ENCODE measurements at places on chromosomes 12 and 14.

- no peak for DNase-seq
Observed at GRCh38 chr12:70615174-70615866, 21.9 kb downstream of the PTPRB start.

DNA sequence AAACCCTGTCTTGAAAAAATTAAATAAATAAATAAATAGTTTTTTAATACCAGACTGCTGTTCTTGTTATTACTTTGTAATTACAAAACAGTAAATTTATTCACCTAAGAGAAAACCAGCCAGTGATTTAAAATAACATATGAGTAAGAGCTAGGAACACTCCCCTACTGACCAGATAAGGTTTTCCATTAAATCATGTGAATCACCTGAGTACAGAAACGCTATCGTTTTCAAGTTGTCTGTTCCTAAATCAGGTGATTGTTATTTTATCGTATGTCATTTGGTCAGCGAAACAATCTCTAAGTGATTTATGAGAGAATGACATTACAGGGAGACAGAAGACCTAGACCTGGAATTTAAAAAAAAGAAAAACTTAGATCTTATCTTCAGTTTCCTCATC is 47.3 kb downstream of the RPS29 start:
- DNase-seq, result no peak

DNA sequence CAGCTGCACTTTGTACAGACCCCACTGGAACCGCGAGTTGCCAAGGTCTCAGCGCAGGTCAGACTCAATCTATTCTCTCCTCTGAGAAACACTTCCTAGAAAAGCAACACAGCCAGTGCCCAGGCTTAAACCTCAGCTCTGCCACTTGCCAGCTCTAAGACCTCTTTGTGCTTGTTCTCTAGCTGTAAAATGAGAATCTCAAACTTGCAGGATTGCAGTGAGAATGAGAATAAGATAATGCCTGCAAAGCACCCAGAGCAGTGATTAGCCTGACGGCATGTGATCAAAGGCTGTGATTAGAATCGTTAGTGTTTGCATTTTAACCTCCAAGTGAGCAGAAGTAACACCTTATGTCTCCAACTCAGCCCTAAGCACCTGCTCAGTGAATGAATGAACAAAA is 21.3 kb downstream of the ANO2 start:
- DNase-seq, result no peak

- no peak for DNase-seq
Observed at GRCh38 chr12:20508962-20509361, 140.6 kb downstream of the PDE3A start.

DNA sequence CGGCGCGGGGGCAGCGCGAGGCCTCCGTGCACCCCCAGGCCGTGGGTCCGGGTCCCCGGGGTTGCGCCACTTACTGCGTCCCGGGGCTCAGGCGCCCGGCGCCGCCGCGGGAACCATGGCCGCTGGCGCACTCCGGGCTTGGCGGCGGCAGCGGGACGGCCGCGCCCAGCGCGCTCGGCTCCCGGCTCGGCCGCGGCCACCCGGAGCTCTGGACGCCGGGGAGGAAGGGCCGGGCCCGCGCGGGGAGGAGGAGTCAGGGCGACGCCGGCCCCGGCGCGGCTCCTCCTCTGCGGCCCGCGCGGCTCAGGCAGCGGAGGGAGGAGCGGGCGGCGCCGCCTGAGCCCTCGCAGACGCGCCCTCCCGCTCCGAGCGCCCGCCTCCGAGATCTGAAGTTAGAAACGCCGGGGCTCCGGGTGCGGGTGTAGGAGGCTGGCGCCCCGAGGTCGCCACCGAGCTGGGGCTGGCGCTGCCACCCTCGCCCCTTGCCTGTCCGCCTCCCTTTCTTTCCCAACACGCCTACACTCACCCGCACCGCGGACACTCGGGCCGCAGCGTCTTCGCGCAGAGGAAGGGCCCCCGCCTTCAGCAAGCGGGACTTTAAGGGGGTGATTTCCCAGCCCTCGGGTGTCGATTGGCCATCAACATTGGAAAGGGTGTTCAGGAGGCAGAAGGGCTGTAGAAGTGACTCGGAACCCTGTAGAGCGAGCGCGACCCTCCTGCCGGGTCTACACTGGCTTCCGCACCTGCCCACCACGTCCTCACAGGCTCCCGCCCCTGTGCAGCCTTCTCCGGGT is at the start of gene NIN:
NIN (minus strand) TSS at position 231 of the 794 bp plus-strand sequence. CDS start 9,106 bp downstream, outside the sequence.
- peak; percentile 76 for DNase-seq

DNA sequence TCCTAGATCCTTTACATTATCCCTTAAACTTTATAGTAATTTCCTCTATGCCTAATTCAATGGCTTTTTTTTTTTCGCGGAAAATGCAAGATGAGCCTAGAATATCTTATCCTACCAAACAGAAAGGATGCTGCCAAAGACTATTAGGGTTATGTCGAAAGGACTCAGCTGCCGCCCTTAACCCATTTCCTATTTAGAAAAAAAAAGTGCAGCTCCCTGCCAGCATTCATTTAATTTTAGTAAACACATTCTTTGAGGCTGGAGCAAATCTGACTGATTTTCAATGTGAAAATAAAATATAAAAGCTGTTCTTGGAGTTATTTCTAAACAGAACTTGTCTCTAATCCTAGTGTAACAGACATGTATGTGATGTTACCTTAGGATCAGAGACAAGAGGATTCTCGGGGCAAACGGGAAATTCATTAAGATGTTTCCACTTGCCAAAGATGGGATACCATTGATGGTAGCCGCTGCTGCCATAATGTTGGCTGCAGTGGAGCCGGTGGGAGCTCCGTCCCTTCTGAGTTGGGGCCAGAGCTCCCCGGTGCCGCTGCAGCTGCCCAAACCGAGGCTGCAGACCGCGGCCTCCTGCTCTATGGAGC is 8.2 kb upstream of the A2M start:
- DNase-seq, result no peak

- no peak for DNase-seq
Observed at GRCh38 chr12:6948873-6949594, 2.1 kb upstream of the PTPN6 start.

GRCh38 chr12:42564556-42564955 is 25.0 kb downstream of the PRICKLE1 start:
- DNase-seq, result no peak

DNA sequence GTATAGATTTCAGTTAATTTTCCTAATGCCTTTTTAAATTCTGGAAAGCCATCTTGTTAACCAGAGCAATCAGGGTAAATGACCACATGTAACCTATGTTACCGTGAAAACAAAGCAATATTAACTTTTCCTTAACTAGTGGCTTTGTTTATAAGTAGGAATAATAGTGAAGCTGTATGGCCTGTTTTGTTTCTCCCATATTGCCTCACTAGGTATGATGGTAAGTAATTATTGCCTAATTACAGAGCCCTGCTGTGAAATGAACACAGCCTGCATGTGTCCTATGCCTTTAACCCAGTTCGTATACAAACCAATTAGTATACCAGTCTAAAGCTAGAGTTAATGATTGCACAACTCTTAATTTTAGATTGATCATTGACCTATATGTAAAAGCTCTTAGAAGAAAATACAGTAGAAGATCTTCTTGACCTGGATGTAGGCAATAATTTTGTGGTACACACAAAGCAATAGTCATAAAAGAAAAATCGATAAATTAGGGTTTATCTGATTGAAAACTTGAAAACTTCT is 249.9 kb downstream of the CCDC91 start:
- no peak for DNase-seq

- DNase-seq, result no peak
Observed at GRCh38 chr12:76240281-76240680, 107.9 kb downstream of the BBS10 start.

GRCh38 chr14:57487771-57488170 is 5.9 kb downstream of the CCDC198 start:
- DNase-seq, result no peak

DNA sequence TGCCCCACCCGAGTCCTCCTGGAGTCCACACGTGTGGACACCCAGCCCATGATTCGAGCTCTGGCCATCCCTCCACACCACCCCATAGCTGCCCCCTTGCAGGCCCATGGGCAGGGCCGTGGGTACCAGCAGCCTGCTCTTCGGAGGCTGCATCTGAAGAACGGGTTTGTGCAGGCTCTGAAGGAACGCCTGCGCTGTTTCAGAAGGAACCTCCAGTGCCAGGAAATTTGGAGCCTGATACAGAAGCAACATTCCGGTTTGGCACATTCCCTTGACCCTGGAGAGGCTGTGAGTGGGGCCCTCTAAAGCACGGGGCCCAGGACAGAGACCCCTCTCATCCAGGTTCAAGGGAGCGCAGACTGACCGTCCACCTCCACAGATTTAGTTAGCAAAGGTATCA is 57.0 kb downstream of the ZNF664 start:
- no peak for DNase-seq

DNA sequence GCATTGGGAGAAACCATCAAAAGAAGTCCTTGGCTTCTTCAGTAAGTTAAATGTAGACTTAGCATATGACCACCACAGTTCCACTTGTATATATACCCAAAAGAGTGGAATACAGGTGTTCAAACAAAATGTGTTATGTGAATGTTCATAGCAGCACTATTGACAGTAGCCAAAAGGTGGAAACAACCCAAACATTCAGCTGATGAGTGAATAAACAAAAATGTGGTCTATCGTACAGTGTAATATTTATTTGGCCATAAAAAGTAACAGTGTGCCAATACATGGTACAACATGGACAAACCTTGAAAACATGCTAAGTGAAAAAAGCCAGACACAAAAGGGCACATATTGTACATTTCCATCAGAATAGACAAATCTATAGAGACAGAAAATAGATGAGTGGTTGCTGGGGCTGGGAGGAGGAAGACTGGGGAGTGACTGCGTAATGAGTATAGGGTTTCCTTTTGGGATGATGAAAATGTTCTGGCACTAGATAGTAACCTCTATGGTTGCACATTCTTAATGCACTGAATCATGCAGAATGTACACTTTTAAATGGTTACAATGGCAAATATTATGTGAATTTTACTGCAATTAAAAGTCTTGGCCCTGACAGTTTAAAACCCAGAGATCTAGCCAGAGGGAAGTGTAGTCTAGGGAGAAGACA is 5.5 kb downstream of the ERP29 start:
- DNase-seq, result no peak

DNA sequence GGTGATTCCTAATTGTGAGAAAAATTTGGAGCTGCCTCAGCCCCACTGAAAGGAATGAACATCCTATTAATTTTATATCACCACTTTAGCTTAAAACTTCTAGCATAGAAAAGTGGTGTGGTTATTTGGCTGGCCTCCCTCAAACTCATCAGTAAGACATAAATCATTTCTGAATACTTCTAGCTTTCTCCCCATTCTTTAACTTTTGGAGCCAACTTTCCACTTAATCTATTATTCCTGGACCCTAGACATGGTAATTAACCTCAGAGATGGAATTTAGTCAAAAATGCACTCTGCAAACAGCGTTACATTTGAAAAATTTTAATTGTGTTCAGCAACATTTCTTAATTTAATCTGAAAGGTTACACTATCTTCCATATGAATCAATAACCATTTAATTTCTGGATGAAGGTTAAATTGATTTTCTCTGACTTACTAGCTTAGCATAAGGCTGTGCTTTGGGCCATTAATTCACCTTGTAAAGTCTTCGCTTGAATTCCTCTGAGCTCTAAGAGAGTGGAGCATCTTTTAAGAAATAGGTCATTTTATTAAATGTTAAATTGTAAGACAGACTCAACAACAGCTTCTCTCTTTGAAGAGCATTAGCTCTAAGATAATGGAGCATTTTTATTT is 753.6 kb upstream of the STXBP6 start:
- DNase-seq, result no peak

GRCh38 chr14:50978888-50979287 is 34.6 kb upstream of the PYGL start:
- DNase-seq, result no peak

- no peak for DNase-seq
Observed at GRCh38 chr12:79283364-79283763, 407.4 kb downstream of the PAWR start.

DNA sequence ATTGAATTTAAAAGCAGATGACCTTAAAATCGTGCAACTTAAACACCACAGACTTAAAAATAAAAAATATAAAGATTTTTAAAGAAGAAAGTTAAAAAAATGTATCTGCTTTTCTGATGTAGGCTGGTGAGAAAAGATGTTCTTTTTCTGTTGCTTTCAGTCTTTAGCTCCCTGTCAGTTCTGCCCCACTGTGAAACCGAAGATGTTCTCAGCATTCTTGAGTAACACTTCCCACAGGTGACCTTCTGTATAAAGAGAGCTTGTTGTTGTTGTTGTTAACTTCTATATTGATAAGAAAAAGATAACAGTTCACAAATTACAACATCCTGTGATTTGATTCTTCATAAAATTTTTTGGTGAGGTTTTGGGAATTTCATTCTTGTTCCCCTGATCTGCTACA is 377.9 kb upstream of the RGS6 start:
- DNase-seq, result no peak

DNA sequence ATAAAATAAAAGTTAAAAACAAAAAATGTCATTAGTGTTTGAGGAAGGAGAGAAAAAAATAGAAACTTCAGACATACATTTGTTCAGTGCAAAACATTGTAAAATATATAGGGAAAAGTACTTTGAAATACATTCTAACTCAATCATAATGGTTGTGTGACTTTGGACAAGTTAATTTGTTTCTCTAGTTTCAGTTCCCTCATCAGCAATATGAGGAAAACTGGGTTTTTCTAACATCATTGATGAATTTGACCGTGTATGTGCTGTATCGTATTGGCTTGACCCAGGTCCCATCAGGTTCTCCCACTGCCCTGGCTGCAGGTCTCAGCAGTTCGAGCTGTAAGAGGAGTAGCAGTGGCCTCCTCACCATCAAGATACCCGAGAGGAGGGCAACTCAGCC is 173.9 kb upstream of the ATF7IP start:
- no peak for DNase-seq

DNA sequence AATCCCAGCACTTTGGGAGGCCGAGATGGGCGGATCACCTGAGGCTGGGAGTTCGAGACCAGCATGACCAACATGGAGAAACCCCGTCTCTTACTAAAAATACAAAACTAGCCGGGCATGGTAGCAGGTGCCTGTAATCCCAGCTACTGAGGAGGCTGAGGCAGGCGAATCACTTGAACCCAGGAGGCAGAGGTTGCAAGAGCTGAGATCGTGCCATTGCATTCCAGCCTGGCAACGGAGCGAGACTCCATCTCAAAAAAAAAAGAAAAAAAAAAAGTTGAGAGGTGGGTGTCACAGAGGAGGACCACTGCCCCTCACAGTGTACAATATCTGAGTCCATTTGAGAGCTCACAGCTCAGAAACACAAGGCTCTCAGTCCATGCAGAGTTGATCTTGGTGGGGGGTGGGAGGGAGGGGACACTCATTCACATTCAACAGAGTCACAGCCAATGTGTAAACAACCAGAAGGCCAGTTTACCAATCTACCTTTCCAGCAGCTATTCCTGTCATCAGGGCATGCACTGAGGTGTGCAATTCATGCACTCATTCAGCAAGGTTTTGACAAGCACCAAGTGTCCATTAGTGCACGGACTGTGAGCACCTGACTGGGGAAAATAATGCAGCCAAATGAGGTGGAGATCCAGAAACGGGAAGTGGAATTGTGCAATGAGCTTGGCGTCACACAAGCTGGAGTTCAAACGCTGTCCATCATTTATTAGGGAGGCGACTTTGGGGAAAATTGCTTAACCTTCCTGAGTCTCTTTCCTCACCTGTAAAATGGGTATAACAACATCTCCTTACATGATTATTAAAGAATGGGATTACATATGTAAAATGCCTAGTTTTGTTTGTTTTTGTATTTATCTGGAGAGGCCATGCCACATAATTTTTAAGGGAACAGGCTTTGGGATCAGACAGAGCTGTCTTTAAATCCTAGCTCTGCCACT is 4.4 kb upstream of the EIF5 start:
- no peak for DNase-seq
